ENCODE measurements at places on chromosomes 16 and 17. TPM values are rescaled to one million over a fixed set of nuclear protein-coding genes. Genes with fewer than 3 reads are reported as not detected.

DNA sequence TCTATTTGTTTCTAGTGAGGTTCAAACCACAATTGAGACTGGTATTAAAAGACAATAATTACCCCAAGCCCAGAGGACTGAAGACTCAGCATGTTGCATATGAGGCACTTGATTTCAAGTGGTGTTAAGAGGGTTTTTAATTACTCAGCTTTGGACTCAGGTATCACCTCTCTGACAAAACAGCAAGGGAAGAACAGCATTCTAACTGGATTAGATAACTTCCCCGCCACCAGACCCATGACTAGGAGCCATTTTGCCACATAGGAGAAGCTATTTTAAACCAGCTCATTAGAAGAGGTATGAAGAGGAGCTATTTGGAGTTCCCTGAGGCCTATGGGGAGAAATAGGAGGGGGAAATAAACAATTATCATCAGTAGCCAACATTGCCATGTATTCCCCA, 226.1 kb upstream of the TOX3 start:
- H3K27ac ChIP-seq: no peak overlapping the region
- no peak overlapping the region for H3K4me3 ChIP-seq
- no peak for DNase-seq
- H3K4me1 ChIP-seq: no peaks in the 10 kb centered on the region

GRCh38 chr17:76700270-76700616, 10.5 kb downstream of the MXRA7 start:
- no peak overlapping the region for H3K4me3 ChIP-seq
- H3K36me3 ChIP-seq: no peaks in the 10 kb centered on the region
- no peak overlapping the region for H3K27ac ChIP-seq
- no peaks in the 10 kb centered on the region for H3K27me3 ChIP-seq

DNA sequence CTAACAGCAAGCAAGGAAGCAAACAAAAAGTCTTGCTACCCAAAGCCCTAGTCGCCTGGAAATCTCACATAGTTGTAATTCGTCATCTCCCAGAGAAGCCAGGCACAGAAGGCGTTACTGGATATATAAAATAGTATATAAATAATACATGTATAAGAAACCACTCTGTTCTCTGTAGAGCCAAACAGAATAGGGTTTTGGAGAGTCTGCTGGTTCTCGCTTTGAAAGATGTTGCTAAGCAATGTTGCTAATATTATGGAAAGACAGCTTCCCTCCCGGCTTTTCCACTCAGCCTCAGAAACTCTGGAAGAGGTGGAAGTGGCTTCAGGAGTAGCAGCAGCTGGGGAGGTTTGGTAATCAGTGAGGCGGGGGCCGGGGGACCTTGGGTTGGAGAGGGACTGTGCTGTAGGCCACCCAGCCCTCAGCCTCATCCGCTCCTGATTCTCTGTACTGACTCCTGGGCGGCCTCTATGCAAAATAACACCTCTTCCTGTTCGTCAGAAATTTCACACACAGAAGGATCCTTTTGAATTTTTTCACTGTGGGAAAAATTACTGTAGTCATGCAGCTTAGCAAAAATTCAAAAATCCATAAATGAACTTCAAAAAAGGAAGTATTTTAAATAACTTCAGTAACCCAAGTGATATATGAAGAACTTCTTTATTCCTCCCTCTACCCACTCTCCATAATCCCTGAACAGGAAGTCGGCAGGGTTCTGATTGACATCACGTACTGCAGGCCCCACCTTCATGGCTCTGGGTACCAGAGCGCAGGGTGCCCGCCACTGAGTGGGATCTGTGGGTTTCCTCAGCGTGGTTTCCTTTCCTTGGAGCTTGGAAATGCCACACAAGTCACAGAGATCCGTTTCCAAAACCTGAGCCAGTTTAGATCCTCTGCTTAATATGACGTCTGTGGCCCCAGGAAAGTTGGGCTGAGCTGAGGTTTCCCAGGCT, 51.4 kb downstream of the RAP1GAP2 start:
- no peaks in the 10 kb centered on the region for H3K4me1 ChIP-seq
- no peaks in the 10 kb centered on the region for H3K27me3 ChIP-seq
- no peak overlapping the region for H3K27ac ChIP-seq
- no peak overlapping the region for H3K4me3 ChIP-seq

DNA sequence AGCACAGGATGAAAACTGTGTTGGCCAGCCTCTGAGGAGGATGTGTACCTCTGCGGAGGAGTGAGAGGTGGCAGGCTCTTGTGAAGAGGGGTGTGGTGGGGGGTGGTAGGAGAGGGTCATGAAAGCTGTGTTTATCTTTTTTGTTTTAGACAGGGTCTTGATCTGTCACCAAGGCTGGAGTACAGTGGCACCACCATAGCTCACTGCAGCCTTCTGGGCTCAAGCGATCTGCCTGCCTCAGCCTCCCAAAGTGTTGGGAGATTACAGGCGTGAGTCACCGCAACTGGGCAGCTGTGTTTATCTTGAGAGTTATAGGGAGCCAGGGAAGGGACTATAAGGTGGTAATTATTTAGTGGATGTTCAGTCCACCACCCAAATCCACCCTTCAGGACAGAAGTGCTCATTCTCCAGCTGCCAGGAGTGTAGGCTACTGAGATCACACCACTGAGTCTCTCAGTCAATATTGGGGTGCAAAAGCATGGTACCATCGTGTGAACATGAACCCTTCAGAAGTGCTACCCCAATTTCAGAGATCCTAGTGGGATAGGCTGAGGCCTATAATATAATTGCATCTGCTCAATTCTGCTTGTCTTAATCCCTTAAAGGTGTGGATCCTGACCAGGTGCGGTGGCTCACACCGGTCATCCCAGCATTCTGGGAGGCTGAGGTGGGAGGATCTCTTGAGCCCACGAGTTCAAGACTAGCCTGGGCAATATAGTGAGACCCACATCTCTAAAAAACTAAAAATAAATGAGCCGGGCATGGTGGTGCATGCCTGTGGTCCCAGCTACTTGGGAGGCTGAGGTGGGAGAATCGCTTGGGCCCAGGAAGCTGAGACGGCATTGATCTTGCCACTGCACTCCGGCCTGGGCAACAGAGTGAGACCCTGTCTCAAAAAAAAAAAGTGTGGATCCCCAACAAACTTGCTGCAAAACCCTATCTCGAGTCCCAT, 788 bp upstream of the EXOC3L1 start:
- no peaks in the 10 kb centered on the region for H3K27me3 ChIP-seq
- no peak overlapping the region for H3K27ac ChIP-seq
- peaks cover 21% of the 10 kb centered on the region for H3K36me3 ChIP-seq
- no peak overlapping the region for H3K4me3 ChIP-seq

DNA sequence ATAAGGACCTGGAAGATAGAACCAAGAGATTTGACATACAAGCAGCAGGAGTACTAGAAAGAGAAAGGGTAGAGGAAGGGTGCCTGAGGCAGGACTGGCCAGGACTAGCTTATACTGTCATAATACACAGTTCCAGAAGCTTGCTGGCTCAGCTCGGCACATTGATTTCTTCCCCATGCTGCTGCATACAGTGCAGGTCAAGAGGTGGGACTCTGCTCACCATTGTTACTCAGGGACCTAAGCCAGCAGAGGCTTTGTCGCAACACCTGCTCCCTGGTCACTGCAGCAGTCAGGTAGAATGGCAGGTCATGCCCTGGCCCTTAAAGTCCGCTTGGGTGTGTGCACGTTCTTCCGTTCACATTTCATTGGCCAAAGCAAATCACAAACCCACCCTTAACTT, 32.8 kb downstream of the LDHD start:
- H3K4me3 ChIP-seq: no peak overlapping the region
- H3K27me3 ChIP-seq: no peaks in the 10 kb centered on the region
- no peaks in the 10 kb centered on the region for H3K36me3 ChIP-seq
- H3K4me1 ChIP-seq: no peaks in the 10 kb centered on the region
- H3K27ac ChIP-seq: no peak overlapping the region

DNA sequence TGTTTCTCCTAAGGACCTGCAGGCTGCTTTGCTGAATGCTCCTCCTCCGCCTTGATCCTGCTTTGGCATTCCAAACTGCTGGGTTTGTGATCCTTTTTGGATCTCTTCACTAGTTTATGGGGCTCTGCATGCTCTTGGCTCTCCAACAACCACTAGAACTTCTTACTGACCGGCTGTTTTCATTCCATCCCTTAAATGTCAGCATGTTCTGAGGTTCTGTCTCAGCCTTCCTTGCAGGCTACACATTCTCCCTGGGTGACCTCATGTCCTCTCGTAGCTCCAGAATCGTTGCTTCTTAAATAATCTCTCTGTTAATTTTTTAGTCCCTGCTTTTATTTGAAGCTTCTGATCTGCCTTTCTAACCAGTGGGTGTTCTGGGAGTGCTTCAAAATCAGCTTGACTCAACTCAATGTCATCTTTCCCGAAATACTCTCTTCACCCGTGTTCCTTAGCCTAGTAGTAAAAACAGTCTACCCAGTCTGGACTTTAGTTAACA, 119.0 kb upstream of the HS3ST2 start:
- H3K27me3 ChIP-seq: no peaks in the 10 kb centered on the region
- no peaks in the 10 kb centered on the region for H3K4me1 ChIP-seq
- no peak overlapping the region for H3K4me3 ChIP-seq

- H3K36me3 ChIP-seq: no peaks in the 10 kb centered on the region
- DNase-seq: no peak
- H3K4me3 ChIP-seq: no peak overlapping the region
- no peaks in the 10 kb centered on the region for H3K27me3 ChIP-seq
- no peak overlapping the region for H3K27ac ChIP-seq
Observed at GRCh38 chr17:28959471-28959871, 8.2 kb upstream of the PHF12 start.

DNA sequence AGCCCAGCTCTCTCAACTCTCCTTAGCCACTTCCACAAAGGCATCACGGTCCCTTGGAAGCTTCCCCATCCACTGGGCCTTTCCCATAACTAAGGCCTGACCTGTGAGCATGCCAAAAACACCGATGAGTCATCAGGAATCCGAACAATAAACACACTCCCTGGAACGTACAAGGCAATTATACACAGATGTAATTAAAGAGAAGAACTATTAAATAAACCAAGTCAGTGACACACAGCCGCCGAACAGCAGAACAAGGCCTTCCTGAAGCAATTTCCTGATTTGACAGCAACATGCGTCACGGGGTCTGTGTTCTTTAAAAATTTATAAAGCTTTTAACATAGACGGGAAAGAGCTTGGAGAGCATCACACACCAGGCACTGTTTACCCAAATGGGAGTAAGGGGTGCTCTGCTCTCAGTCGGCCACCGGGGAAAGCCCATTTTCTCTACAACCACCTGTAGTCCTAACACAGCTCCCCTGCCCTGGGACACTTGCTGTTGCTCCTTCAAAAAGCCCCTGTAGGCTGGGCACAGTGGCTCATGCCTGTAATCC, 29.4 kb downstream of the COG7 start:
- no peaks in the 10 kb centered on the region for H3K36me3 ChIP-seq
- DNase-seq: no peak
- H3K27ac ChIP-seq: no peak overlapping the region

GRCh38 chr16:52035436-52035835, 511.5 kb downstream of the TOX3 start:
- no peaks in the 10 kb centered on the region for H3K27me3 ChIP-seq
- H3K27ac ChIP-seq: no peak overlapping the region
- no peak overlapping the region for H3K4me3 ChIP-seq
- no peaks in the 10 kb centered on the region for H3K36me3 ChIP-seq
- no peaks in the 10 kb centered on the region for H3K4me1 ChIP-seq

- no peaks in the 10 kb centered on the region for H3K4me1 ChIP-seq
- H3K27me3 ChIP-seq: no peaks in the 10 kb centered on the region
- H3K27ac ChIP-seq: no peak overlapping the region
- no peak overlapping the region for H3K4me3 ChIP-seq
Observed at GRCh38 chr16:66150698-66151482, 215.6 kb upstream of the CDH5 start.

DNA sequence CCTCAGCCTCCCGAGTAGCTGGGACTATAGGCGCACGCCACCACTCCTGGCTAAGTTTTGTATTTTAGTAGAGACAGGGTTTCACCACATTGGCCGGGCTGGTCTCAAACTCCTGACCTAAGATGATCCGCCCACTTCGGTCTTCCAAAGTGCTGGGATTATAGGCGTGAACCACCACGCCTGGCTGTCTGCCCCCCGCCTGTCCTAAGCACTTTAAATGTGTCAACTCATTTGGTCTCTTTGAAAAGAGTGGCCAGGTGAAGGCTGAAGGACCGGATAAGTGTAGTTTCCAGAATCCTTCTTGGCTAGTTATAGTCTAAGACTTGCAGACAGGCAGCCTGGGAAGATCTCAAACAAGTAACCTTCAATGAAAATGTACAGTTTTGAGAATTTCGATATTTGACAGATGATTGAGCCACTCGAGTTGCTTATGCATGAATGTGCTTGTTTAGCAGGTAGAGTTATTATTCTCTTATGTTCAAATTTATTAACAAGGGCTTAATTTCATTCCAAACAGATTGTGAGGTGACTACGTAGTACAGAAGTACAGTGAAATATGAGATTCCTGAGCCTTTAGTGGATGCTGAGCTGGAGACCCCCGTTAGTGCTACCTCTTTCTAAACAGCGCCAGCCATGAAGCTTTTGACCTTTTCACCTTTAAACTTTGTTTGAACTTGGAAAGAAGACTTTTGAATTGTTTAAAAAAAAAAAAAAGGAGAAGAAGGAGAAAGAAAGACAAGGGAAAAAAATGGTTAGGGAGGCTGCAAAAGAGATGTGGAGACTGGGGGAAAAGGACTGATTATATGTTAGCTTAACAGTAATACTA, 164.4 kb upstream of the TBX2 start:
- no peak overlapping the region for H3K27ac ChIP-seq
- H3K4me3 ChIP-seq: no peak overlapping the region
- H3K27me3 ChIP-seq: no peaks in the 10 kb centered on the region
- no peaks in the 10 kb centered on the region for H3K4me1 ChIP-seq
- no peaks in the 10 kb centered on the region for H3K36me3 ChIP-seq

DNA sequence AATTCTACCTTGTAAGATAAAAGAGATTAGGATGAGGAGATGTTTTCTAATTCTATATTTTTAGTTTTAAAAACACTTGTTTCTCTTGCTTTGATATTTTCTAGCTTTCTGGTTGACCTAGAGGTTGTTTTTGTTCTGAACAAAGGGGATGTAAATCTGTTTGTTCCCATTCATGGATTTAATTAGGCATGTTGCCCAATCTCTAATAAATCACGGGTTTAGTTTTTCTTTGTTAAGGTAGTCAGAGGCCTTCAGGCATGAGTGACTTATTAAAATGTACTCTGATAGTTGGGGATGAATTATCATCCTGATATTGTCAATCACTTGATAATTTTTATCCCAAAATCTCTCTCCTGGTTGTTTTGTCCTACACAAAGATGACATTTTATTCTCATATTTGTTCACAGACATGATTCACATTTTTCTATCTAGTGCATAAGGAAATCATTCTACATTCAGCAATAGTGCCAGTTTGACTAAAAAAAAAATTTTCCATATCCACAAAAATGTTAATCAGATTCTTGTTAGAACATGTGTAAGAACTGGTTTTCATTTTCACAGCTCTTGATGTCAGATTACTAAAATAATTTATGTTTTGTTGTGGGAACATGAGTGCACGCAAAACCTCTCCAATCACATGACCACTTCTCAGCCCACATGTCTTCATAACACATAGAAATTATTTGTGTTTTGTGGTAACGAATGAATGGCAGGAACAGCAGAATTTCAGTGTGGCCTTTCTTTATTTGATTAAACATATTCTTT, 95.7 kb upstream of the AKTIP start:
- no peak for DNase-seq
- no peaks in the 10 kb centered on the region for H3K27me3 ChIP-seq
- H3K4me3 ChIP-seq: no peak overlapping the region

GRCh38 chr16:27429330-27429871, 27.4 kb downstream of the IL21R start:
- no peaks in the 10 kb centered on the region for H3K27me3 ChIP-seq
- H3K4me3 ChIP-seq: no peak overlapping the region
- peaks cover 25% of the 10 kb centered on the region for H3K4me1 ChIP-seq
- H3K36me3 ChIP-seq: peaks cover 15% of the 10 kb centered on the region
- no peak overlapping the region for H3K27ac ChIP-seq

ALDH3A1 gene
- total RNA-seq: not detected

GALR2 gene
- total RNA-seq: 1.2 TPM

TNFRSF17 gene
- total RNA-seq: not detected

STX4 gene
- total RNA-seq: 100 TPM

ABCC12 gene
- not detected for total RNA-seq

HOXB3 gene
- 7.5 TPM for total RNA-seq

PMFBP1 gene
- 1.9 TPM for total RNA-seq

TMEM88 gene
- total RNA-seq: 11.5 TPM
